Muscle of back (tissue), 13 donors: ENCODE measurements at places on chromosomes 16 and 17.

DNA sequence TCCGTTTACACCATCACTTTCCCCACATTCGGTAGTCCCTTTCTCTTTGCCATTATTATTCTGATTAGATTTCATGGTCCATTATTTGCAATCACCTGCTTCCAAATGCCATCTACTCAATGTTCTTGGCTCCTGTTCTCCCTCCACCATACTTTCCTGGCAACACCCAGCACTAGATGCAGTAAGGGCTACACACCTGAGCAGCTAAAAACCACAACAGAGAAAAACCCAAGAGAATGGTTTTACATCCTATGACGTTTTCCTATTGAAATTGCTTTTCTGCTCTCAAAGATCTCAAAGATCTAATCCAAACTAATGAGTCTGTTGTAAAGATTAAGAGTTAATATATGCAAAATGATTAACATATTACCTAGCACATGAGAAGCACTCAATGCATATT is 441.3 kb downstream of the SHISA9 start:
- no peak for DNase-seq

DNA sequence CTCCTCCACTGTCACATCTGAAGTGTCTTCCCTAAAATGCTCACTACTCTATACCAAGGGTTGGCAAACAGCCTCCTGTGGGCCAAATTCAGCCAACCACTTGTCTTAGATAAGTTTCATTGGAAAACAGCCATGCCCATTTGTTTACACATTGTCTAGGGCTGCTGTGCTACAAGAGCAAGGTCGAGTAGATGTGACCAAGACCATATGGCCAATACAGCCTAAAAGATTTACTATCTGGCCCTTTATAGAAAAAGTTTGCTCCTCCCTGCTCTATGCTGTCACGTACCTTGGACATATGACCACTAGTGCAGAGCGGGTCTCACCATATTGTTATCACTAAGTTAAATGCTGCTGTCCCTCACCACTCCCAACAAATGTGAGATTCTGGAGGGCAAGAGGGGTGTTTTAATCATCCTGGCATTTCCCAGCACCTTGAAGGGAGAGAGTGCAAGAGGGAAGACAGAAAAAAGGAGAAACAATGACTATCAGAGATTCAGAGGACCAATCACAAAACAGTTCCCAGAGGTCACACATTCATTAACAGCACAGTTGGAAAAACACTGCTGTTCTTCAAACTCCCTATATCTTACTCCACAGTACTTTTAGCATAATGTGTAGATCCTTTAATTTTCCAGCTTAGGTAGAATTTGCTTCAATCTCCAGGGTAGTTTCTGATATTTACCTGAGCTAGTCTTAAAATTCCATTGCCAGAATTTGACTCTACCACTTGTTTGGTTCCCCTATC is 13.2 kb downstream of the LSM12 start:
- DNase-seq, result no peak

- DNase-seq, result no peak
Observed at GRCh38 chr17:33218698-33219601, 74.1 kb downstream of the ASIC2 start.

DNA sequence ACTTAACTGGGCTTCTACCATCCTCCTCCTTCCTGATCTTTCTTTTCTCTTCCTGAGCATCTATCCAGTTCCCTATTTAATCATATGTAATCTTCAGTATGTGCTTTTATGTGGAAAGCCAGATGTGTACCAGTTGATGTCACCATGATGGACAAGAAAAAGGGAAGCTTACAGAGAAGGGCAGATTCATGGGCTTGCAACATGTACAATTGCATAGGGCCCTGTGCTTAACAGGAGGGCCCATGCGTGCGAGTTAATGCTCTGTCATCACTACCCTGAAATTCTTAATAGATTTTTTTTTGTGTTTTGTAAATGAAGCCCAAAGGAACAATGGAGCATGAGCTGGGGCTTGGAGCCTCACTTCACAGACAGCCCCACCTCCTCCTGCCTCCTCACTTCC is 124.3 kb downstream of the CDH13 start:
- DNase-seq, result no peak
